ENCODE measurements at places on chromosomes 5 and 9.

GRCh38 chr9:125538092-125538473 is 168.9 kb downstream of the MAPKAP1 start:
- DNase-seq = peak; percentile 92

DNA sequence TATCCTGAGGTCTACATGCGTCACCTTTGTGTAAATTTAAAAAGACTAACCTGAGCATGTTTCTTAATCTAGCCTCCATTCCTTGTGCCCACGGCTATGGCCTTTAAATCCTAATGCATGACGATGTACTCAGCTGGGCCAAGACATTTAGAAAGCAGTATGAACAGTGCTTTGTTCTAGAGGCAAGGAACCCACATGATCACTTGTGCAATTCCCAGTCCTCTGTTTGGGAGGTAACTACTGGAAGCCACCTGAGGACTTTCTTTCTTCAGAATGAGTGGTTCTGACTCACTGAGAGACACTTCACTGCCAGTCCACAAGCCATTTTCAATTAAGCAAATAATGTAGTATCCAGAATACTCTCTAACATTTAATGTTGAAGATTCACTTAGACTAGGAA is 181.3 kb downstream of the RAB3C start:
- no peak for DNase-seq

- DNase-seq = peak; percentile 60
Measured at GRCh38 chr5:107378218-107378899, 292.4 kb downstream of the EFNA5 start.

GRCh38 chr5:146799671-146800070 is 78.9 kb downstream of the PPP2R2B start:
- no peak for DNase-seq

- DNase-seq = no peak
Measured at GRCh38 chr5:37247496-37247895, 1.7 kb downstream of the CPLANE1 start.

GRCh38 chr5:72988769-72989168 is 32.9 kb downstream of the FCHO2 start:
- peak; percentile 12 for DNase-seq

DNA sequence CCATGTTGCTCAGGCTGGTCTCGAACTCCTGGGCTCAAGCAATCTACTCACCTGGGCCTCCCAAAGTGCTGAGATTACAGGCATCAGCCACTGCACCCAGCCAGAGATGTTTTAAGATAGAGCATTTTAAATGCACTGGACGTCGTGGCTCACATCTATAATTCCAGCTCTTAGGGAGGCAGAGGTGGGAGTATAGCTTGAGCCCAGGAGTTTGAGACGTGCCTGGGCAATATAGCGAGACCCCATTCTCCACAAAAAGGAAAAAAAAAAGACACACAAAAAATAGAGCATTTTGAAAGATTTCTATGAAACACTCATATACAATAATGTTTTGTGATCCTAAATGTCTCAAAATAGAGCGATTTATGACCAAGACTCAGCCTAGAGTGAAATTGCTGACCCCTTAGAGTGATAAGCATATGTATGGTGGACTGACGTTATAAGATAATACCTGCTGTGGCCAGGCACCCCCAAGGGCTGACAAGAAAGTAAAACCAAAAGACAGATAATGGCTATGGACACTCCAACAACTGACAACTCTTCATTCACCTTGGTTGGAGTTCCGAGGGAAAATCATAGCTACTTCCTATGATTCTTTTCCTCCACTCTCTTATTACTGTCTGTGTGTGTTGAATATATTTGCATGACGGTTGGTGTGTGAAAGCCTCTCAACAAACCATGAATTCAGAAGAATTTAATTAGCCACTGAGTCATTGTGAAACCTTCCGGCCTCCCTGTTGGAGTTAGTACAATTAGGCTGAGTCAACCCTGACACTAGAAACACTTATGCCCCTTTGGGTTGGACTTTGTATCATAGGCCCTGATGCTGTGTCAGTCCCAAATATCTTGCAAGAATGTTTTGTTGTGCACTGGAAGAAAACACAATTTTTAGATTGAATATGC is 526.5 kb upstream of the NUDT12 start:
- DNase-seq = peak; percentile 49
